ENCODE measurements at places on chromosomes 4 and X. TPM values are rescaled to one million over a fixed set of nuclear protein-coding genes. Genes with fewer than 3 reads are reported as not detected.

The ARMCX1 gene
- total RNA-seq = 30.6 TPM

The ABCE1 gene
- 88.6 TPM for total RNA-seq

The CPLX1 gene
- total RNA-seq = 2.5 TPM

The SSX2B gene
- not detected for total RNA-seq

The SHOX gene
- total RNA-seq = 0.16 TPM

The RHOH gene
- 3.2 TPM for total RNA-seq

The TNIP3 gene
- total RNA-seq = not detected

The PRR32 gene
- not detected for total RNA-seq

The TCP11X2 gene
- not detected for total RNA-seq

The RASL11B gene
- total RNA-seq = 10.2 TPM

The NALF2 gene
- 5.7 TPM for total RNA-seq

The HSPA4L gene
- total RNA-seq = 7.7 TPM

The ARHGAP10 gene
- total RNA-seq = 4.2 TPM

The AMBN gene
- total RNA-seq = not detected

The AFAP1 gene
- total RNA-seq = 25.4 TPM

The FAM133A gene
- total RNA-seq = 0.58 TPM

The NXF2 gene
- total RNA-seq = not detected

The GC gene
- total RNA-seq = not detected

The BMP15 gene
- total RNA-seq = not detected

The CCDC120 gene
- 13.8 TPM for total RNA-seq

The PAK3 gene
- total RNA-seq = 11.9 TPM

The PRKX gene
- 57.3 TPM for total RNA-seq

The ADD1 gene
- 230 TPM for total RNA-seq

The GLRA2 gene
- total RNA-seq = 1.3 TPM

The MTHFD2L gene
- 19.9 TPM for total RNA-seq

The MRPL1 gene
- total RNA-seq = 39.0 TPM

The GPRASP3 gene
- 21.4 TPM for total RNA-seq

The GRID2 gene
- 1.3 TPM for total RNA-seq

The ANKRD17 gene
- total RNA-seq = 87.9 TPM

Data from neural crest cell (in vitro differentiated cells).